ENCODE measurements at places on chromosomes 16 and 17.

- no peak for DNase-seq
Measured at GRCh38 chr17:58334661-58335060, 6.1 kb upstream of the TSPOAP1 start.

- no peak for DNase-seq
Measured at GRCh38 chr17:3542410-3543088, 15.1 kb downstream of the TRPV3 start.

GRCh38 chr17:82949984-82950383, 110.2 kb upstream of the ZNF750 start:
- DNase-seq: no peak

DNA sequence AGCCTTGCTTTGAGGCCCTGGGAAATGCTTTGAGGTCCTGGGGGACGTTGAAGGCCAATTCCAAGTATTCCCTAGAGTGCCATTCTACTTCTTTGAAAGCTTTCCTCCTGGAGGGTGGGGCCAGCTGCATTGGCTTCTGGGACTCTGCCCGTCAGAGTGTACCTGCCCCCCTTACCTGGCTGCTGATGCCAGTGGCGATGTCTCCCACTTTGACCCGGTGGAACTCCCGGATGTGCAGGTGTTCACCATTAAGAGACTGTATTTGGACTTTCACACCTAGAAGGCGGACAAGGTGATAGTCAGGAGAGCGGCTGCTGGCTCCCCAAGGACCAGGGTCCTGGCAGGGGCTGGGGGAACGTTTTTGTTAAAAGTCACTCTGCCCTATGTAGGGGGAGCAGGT, 3.1 kb upstream of the SPATA32 start:
- no peak for DNase-seq

- DNase-seq: no peak
Measured at GRCh38 chr17:5364156-5364555, 55.3 kb downstream of the NUP88 start.

DNA sequence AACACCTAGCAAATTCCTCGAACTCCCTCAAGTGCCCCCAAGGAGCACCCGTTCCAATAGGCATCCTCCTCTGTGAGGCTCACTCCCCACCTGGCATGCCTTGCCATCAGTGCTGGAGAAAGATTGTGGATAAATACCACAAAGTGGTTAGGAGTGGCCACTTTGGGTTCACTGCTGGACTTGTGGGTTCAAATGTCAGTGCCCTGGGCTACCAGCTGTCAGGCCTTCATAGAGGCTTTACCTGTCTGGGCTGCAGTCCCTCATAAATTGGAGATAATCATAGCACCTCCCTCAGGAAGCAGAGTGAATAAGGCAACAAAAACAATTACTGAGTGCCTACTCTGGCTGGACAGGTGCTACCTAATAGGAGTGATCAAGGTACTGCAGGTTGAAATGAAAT, 1.5 kb upstream of the SYT17 start:
- no peak for DNase-seq

GRCh38 chr16:1936945-1937479, 6.0 kb downstream of the MSRB1 start:
- no peak for DNase-seq

DNA sequence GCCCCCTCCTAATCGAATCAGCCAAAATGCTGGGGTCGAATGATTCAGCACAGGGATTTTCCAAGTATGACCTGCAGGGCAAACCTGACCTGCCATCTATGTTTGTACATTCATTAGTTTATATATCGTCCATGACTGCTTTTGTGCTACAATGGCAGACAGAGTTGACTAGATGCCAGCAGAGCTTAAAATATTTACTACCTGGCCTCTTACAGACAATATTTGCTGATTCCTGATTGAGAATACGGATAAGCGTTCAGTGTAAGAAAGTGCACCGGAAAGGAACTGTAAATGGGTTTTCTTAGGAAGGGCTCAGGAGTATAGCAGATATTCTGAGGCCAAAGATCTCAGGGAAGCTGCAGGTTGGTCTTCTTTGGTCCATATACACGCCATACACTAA, 11.7 kb upstream of the TOM1L1 start:
- no peak for DNase-seq

- DNase-seq: no peak
Measured at GRCh38 chr17:65495122-65496055, 66.1 kb downstream of the AXIN2 start.

- no peak for DNase-seq
Measured at GRCh38 chr17:56158915-56159825, 5.9 kb downstream of the ANKFN1 start.

DNA sequence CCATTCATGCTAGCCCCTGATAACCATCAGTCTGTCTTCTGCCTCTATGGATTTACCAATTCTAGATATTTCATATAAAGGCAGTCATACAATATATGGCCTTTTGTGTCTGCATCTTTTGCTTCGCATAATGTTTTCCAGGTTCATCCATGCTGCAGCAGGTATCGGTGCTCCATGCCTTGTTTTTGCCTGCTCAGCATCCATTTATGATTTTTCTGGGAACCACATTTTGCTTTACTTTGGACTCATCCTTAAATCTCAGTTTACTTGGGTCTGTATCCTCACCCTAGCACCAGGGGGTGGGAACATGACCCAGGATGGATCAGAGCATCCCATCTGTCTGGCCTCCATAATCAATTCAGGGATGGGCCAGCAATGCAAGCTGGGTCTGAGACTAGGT, 325.7 kb downstream of the XYLT1 start:
- DNase-seq: no peak

- no peak for DNase-seq
Measured at GRCh38 chr16:83214671-83215070, 587.9 kb downstream of the CDH13 start.

DNA sequence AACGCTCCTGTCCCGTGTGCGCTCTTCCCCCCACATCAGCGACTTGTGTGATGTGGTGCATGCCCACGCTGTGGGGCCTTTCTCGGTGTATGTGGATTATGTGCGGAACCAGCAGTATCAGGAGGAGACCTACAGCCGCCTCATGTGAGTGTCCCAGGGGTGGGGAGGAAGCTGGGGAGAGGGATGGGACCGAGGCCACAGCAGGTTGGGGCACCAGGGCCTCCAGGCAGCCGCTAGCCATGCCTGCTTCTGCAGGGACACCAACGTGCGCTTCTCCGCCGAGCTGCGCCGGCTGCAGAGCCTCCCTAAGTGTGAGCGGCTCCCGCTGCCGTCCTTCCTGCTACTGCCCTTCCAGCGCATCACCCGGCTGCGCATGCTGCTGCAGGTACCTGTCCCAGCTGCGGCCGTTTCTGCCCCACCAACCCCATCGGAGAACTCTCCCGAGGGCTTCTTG, 5.8 kb downstream of the ARHGEF15 start:
- no peak for DNase-seq

DNA sequence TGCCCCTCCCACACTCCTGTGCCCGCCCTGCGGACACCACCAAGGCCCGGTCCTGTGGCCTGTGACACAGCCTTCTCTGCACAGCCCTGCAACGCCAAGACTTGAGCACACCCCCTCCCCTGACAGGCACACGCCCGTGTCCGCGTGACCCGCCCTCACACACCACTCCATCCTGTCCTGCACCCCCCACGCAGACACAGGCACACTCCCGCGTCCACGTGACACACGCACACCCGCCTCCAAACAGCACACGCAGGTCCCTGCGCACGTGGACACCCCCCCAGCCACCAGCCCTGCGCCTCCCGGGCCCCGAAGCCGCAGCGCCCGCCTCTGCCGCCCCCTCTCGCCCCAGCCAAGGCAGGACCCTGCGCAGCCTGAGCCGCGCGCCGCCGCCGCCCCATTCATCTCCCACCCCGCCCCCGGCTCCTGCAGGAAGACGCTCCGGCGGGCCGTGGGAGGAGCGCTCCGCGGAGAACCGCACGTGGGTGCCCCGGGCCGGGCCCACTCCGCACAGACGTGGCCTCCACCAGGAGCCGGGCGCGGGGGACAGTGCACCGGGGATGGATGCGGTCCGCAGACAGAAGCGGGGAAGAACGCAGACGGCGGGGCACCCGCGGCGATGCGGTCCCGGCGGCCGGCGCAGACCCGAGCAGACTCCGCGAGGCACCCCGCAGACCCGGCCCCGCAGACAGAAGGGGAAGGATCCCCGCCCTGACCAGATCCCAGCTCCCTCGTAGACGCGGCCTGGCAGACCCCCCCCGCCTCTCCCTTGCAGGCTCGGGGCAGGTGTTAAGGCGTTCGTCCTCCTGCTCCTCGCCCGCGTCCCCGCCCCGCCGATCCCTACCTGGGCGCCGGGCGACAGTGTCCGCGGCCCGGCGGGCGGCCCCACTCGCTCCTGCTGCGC, 506 bp downstream of the CAMKK1 start:
- DNase-seq: peak; percentile 60

DNA sequence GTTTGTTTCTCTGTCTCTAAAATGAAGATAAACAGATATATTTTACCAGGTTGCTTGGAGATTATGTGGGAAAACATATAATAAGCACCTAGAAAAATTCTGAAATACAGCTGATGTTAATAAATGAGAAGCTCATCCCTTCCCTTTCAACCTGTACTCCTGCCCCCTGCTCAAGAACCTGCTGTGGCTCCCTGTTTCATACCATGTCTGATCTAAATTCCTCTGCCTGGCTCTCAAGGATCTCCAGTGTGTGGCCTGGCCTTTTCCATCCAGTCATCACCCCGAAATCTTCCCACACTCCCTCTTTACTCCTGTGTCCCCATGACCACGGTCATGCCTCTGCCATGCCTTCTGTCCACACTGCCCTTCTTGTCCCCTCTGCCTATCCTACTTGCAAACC, 19.4 kb upstream of the DLX4 start:
- no peak for DNase-seq

DNA sequence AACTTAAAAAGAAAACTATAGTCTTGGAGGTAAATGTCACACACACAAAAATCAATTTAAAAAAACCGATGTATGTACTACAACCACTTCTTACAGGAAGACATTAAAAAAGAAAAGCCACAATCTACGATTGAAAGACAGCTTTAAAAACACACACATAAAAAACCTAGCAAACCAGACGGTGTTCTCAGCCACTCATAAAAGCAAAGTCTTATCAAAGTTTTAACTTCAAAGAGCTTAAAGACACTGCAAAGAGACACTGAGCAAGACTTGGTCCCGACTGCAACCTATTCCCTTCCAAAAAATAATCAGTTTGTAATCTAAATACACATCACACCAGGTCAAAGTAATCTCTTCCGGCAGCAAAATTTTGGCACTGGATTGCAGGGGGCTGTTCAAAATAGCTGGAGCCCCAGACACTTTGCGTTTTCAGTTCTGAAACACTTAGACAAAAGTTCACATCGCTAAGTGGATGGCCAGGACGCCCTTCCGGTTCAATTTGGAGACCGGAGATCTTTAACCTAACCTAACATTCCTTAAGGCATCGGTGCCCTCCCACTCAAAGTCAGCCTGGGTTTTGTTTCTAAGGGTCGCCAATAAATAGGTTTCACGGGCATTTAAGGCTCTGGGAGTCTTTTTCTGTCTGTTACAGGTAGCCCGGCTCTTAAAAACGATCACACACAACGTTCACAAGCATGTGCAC, 2.6 kb downstream of the ZCCHC14 start:
- DNase-seq: no peak

DNA sequence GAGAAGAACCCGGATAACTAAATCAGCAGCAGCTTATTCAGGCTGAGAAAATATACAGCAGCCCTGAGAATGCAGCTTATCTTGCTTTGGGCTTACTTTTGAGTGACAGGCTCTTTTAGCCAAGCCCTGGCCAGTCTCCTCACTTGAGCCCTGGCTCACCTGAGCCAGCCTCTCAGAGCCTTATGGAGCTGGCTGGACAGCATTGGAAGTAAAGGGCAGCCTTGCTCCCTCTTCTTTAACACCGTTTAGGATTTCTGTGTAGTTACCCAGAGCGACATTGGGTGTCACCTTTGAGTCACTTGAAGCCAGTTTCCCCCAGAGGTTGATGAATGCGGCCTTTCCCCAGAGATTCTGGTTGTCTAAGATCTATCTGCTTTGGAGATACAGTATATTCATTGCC, 7.7 kb upstream of the NPIPB2 start:
- DNase-seq: peak; percentile 34

DNA sequence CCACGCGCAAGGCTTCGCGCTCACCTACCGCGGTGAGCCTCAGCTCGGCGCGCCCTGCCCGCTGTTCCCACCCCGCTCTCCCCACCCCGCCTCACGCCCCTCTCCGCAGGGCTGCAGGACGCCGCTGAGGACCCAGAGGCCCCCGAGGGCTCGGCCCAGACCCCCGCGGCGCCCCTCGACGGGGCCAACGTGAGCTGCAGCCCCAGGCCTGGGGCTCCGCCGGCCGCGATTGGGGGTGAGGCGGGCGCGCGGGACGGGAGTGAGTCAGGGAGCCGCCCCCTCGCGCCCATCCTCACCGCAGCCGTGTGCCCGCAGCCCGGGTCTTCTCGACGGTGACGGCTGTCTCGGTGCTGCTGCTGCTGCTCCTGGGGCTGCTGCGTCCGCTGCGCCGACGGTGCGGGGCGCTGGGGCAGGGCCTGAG, 1.9 kb upstream of the PAQR4 start:
- DNase-seq: no peak

DNA sequence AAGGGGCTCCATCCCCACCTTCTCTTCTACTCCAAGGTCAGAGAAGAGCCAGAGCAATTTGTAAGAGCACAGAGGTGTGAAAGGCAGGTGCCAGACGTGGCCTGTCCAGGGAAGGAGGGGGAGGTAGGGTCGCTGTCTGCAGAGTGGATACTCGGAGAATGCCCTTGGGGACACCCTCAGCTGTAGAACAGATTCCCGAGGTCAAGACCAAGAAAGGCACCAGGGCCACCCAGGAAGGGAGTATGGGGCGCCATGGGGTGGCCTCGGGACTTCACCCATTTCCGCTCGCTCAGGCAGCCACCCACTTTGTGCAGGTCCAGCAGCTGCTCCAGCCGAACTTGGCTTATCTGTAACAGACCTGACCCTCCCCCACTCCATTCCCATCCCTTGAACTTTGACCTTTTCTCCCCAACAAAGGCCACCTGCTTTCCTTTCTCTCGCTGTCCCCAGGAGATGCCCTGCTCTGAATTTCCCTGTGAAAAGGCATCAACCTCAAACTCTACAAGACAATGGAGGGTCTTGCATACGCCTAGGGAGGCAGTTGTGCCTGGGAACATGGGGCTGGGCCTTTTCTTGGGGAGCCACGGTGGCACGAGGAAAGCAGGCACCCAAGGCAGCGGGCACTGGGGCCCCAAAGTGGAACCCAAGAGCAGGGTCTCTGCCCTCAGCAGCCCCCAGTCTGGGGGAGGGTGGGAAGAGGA, 11.3 kb upstream of the AXIN2 start:
- DNase-seq: no peak

GRCh38 chr17:35028531-35029262, 34.8 kb downstream of the RFFL start:
- no peak for DNase-seq

DNA sequence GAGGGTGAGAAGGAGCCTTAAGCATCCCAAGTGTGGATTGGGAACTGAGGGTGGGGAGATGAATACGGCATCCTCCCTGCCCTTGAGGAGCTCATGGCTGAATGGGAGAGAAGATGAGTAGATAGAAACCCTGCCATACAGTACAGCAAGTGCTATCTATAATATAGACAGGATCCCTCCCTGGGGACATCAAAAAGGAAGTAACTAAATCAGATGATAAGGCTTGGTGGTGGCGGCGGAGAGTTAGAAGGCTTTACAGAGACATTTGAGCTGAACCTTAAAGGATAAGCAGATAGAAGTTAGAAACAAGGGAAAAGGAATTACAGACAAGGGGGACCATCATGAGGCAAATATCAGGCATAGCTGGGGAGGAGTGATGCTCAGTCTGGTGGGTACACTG, 67.5 kb upstream of the TMEM132E start:
- no peak for DNase-seq

Measured in activated CD4-positive, alpha-beta T cell treated with anti-CD3 and anti-CD28 coated beads, Interleukin-10, Interleukin-2, amounts not matched to agents 100 ng/mL and 50 ng/mL, durations not matched to agents 16 hours and 8 hours (primary cell).